ENCODE measurements at places on chromosomes 16 and 17.

- peak; percentile 15 for DNase-seq
These were observed 77.4 kb upstream of the MAF start for GRCh38 chr16:79677799-79678530.

DNA sequence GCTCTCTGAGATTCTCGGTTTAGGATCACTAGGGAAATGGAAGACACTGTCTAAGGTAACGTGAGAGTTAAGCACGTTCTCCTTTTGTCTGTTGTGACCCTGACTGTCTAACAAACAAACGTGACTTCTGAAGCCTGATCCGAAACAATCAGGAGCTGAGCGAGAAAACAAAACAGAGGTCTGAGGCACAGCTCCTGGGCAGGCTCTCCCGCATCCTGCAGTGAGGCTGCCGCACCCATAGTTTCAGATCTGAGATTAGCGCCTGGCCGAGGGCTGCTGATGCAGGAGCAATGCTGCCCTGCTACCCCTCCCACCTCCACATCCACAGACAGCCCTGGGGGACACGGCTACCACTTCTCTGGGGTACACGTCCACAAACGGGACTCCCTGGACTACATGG lies 46.7 kb downstream of the RNF157 start:
- DNase-seq, result no peak

DNA sequence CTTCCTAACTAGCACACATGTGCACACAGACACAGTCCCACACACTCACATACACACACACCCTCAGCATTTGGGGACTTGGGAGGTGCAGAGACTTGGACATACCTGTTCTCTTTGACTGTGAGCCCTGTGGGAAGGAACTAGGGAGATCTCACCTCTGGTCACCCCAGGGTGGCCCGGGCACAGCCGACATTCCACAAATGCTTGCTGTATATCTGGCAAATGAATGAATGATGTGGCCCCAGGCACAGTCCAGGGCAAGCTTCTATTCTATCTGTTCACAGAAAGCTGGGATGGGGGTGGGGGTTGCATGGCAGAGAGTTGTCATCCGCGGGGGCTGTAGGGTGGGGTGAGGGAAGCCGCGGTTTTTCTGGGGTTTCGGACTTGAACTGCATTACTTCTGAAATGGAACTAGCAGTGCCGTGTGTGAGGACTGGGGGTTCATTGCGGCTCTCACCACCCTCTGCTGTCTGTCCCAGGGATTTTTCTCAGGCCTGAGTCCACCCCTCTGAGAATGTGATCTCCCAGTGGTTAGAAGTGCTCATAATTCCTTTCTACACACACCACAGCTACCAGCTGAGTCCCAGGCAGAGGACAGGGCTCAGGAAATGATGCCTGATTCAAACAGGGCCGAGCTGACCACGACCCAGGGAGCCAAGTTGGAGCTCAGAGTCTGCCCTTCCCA lies 3.3 kb upstream of the RIPOR1 start:
- no peak for DNase-seq

DNA sequence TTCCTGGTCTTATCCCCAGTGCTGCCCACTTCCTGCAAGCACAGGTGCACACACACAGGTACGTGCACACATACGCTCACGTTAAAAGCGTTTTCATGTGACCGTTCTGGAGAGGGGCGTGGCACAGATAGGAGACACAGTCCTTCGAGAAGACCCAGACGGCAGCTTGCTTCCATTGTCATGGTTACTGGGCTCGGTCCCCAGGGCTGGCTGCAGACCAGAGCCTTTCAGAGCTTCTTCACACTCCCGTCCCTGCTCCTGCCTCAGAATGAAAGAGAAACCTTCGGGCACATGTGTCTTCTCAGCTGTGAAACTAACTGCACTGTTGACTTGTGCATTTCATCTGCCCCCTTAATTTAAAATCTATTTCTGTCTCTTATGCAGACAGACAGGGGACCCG lies 154.2 kb downstream of the PITPNC1 start:
- DNase-seq, result no peak

DNA sequence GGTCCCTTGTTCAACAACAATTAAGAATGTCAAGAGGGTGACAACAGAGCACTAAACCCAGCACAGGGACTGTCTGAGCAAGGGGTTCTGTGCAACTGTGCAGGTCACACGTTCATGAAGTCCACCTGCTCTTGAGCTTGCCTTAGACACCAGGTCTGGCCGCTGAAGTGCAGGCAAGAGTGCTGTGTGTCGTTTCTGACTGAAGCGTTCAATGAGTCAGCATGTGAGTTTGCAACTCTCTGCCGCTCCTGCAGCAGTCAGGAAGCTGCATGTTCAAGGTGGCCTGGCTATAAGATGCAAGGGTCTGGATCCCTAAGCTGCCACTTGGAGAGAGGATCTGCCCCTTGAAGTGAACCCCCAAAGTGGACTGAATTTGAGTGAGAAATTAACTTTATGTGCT lies 332.7 kb upstream of the HSBP1 start:
- DNase-seq, result no peak

- DNase-seq, result peak; percentile 67
These were observed 97.4 kb downstream of the VAT1L start for GRCh38 chr16:77885571-77886295.

GRCh38 chr17:59361916-59362810 lies 30.7 kb downstream of the YPEL2 start:
- DNase-seq, result peak; percentile 96

GRCh38 chr16:31513884-31514283 lies 5.7 kb upstream of the RUSF1 start:
- no peak for DNase-seq

All from astrocyte of the spinal cord (primary cell).